Camera-type eye (tissue), 1 donor: ENCODE measurements at places on chromosomes 3 and 15. TPM values are rescaled to one million over a fixed set of nuclear protein-coding genes. Genes with fewer than 3 reads are reported as not detected.

The HYPK gene
- total RNA-seq = 7.5 TPM

The SAMMSON gene
- 1.2 TPM for total RNA-seq

The ZBTB11 gene
- total RNA-seq = 55.8 TPM

The GNAT1 gene
- total RNA-seq = 66.7 TPM

The USP50 gene
- not detected for total RNA-seq

The AADACL2 gene
- total RNA-seq = 1.3 TPM

The GOLGA8N gene
- total RNA-seq = 16.3 TPM

The SMCO1 gene
- 0.38 TPM for total RNA-seq

The ALPK3 gene
- 11.1 TPM for total RNA-seq

The CHRNB4 gene
- 28.1 TPM for total RNA-seq

The FANCD2OS gene
- total RNA-seq = not detected

The SATB1 gene
- total RNA-seq = 89.1 TPM

The NOX5 gene
- total RNA-seq = 0.55 TPM

The SCG3 gene
- 36.4 TPM for total RNA-seq
